H1 (cell line): ENCODE measurements at places on chromosomes 5 and 9. TPM values are rescaled to one million over a fixed set of nuclear protein-coding genes. Genes with fewer than 3 reads are reported as not detected.

- no peak overlapping the region for H3K4me3 ChIP-seq
- H3K27ac ChIP-seq, result no peak overlapping the region
- no peaks in the 10 kb centered on the region for H3K36me3 ChIP-seq
- no peaks in the 10 kb centered on the region for H3K27me3 ChIP-seq
These were observed 327.8 kb downstream of the TMEM167A start for GRCh38 chr5:82749461-82749820.

DNA sequence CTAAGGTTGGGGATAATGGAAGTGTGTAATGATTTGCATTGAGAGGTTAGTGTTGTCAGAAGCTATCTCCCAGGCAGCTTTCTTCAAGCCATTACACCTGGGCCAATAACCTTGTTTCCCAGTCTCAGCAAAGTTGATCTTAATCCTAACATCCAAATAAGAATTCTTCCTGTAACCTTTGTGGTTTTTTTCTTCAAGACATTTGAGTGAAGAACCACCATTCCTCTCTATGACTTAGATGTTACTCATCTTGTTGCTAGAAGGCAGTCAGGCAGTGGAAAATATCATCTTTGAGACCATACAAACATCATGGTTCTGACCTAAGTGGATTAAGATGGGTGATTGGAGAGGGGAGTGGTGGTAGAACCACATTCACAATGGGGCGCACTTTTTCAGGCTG, 103.5 kb downstream of the NDUFAF2 start:
- no peak overlapping the region for H3K4me3 ChIP-seq
- H3K27me3 ChIP-seq, result peaks cover 1% of the 10 kb centered on the region
- H3K4me1 ChIP-seq, result no peaks in the 10 kb centered on the region
- H3K27ac ChIP-seq, result no peak overlapping the region

Gene SAXO1
- 0.20 TPM in 1 of 2 replicates, not detected in the other for total RNA-seq

GRCh38 chr9:113636693-113637092, 173.2 kb downstream of the RGS3 start:
- H3K4me3 ChIP-seq, result no peak overlapping the region
- no peaks in the 10 kb centered on the region for H3K36me3 ChIP-seq
- no peaks in the 10 kb centered on the region; the same call in 1 of the 2 replicates for H3K4me1 ChIP-seq
- H3K27me3 ChIP-seq, result peaks cover 2% of the 10 kb centered on the region; the same call in 1 of the 2 replicates
- no peak overlapping the region for H3K27ac ChIP-seq

Gene SCAMP1
- total RNA-seq, result 51.4 and 55.9 TPM in 2 replicates

Gene OR1Q1
- not detected in 2 replicates for total RNA-seq

Gene IL17B
- total RNA-seq, result not detected in 2 replicates

DNA sequence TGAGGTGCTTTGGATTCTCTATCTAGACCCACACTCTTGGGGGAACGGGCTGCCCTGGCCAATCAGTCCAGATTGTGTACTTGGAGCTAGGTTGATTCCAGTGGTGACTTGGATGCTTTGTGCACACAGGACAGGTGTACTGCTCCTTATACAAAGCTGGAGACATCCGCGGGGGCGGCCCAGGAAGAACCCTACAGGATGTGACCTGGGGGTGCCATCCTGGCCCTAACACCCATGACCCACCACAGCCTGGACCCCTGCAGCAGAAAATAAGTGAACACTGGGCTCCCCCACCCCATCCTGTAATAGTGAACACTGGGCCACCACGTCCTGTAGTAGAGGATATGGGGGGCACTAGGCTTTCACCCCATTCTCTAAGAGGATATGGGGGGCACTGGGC, 12.1 kb upstream of the PLEKHG4B start:
- no peak overlapping the region for H3K4me3 ChIP-seq
- no peaks in the 10 kb centered on the region for H3K27me3 ChIP-seq
- H3K27ac ChIP-seq, result no peak overlapping the region
- peaks cover 28% of the 10 kb centered on the region for H3K4me1 ChIP-seq
- H3K36me3 ChIP-seq, result no peaks in the 10 kb centered on the region

- DNase-seq, result no peak
- H3K27me3 ChIP-seq, result no peaks in the 10 kb centered on the region
- H3K4me1 ChIP-seq, result no peaks in the 10 kb centered on the region
- no peak overlapping the region for H3K27ac ChIP-seq
- no peak overlapping the region for H3K4me3 ChIP-seq
These were observed 488.1 kb upstream of the ADAMTS16 start for GRCh38 chr5:4651806-4652565.

Gene EGFLAM
- 0.15 and 0.24 TPM in 2 replicates for total RNA-seq
